ENCODE measurements at places on chromosomes 3 and 15.

DNA sequence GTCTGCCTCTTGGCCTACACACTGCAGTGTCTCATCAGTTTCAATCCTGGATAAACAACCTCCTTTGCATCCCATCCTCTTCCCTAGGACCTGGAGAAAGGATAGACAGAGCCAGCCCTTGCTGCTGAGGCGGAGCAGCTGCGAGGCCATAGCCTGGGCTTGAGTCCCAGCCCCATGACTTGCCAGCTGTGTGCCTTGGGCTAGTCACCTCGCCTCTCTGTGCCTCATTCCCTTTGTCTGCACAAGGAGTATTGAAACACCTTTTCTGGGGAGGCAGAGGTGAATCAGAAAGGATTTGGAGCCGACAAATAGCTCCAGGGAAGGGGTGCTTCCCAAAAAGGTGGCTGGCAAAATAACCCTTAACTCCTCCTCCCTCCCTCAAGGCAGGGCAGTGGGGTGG is 65.0 kb upstream of the SLC6A1 start:
- DNase-seq, result no peak

- DNase-seq, result peak; percentile 78
Observed at GRCh38 chr15:74291101-74292071, 55.3 kb downstream of the CCDC33 start.

GRCh38 chr3:16837602-16838001 is 47.2 kb upstream of the PLCL2 start:
- no peak for DNase-seq

- no peak for DNase-seq
Observed at GRCh38 chr3:42823351-42823750, 14.1 kb downstream of the ACKR2 start.

DNA sequence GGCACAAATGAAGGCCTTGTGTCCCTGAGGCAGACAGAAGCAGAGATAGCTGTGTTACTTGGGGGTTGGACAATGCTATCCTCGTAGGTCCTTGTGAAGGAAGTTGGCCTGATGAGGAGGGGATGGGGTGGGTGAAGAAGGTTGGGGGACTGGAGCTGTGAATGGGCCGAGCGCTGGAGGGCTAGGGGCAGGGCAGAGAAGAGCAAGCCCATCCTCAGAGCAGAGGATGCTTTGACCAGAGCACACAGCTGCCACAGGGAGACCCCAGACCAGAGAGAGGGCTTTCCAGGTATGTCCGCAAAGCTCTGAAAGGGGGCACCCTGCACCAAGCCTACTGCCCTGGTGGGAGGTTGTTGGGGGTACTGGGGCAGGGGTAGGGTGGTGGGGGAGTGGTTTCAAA is 5.7 kb upstream of the TBC1D2B start:
- no peak for DNase-seq

DNA sequence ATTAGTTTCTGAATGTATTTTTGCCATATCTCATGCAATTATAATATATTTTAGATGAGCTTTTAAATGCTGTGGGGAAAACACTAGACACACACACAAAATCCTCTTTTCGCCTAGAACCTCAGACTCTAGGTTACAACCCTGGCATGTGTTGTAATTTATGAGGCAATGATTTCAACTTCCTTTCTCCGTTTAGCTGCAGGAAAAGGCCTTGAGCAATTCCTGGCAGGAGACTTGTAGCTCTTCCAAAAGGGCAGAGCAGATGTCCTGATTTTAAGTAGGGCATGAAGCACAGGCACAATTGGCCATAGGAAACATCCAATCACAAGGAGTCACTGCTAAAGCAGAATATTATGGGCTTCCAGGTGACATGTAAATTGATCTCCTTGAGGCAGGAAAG is 82.0 kb downstream of the GPR156 start:
- DNase-seq, result peak; percentile 73

DNA sequence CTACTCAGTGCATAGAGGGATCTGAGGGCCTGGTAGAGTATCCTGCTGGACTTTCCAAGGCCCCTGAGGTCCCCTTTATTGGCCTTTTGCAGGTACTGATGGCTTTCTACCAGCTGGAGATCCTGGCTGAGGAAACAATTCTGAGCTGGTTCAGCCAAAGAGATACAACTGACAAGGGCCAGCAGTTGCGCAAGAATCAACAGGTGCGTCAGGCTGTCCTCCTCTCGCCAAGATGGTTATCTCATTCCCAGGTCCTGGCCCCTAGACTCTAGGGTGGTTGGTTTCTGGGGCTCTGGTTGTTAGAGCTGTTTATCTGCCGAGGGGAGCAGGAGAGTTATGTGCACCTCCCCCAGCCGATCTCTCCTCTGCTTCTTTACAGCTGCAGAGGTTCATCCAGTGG is 9.3 kb downstream of the EIF2B5 start:
- no peak for DNase-seq

GRCh38 chr3:178754852-178755510 is 218.7 kb downstream of the KCNMB2 start:
- no peak for DNase-seq

DNA sequence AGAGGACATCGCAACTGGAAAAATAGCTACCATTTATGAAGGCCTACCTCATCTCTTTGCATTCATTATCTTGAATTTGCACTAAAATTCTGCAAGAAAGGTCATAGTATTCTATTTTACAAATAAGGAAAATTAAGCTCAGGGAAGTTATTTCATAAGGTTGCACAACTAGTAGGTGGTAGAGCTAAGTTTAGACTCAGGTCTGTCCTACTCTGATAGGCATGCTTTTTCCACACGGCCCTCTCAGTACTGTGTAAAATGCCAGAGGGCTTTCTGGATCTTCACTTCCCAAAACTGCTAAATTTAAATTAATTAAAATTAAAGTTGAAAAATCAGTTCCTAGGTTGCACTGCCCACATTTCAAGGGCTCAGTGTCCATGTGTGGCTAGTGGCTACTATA is 18.3 kb downstream of the MAP2K1 start:
- DNase-seq, result no peak

GRCh38 chr15:78339559-78339958 is 594 bp upstream of the CRABP1 start:
- no peak for DNase-seq

DNA sequence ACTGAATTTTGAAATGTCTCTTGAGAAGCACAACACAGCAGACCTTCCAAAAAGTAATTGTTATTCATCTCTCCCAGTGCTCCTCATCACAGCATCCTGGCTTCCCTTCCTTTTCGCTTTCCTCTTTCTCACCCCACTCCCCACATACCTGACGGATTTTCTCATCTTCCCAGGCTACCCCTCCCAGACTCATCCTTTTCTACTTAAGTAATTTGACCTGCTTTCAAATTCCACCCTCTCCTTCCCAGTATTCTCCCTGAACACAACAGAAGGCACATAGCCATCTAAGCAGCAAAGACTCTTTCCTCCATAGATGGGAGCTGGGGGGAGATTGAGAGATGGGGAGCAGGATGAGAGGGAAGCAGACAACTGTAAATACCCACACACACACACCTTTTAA is 187.1 kb upstream of the STT3B start:
- DNase-seq, result no peak

- no peak for DNase-seq
Observed at GRCh38 chr15:91992945-91993344, 139.4 kb downstream of the SLCO3A1 start.

DNA sequence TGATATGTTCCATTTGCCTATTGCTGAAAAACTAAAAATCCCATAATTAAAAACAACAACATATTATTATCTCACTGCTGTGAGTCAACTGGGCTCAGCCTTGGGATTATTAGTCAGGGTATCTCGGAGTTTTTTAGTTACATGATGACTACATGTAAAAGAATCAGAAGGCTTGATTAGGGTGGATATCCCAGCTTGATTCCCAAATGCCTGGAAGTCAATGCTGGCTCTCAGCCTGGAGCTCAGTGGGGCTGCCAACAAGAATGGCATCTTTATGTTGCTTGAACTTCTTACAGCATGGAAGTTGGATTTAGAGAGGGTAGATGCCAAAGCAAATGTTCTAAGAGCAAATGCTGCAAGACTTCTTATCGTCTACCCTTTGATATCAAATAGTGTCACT is 278.5 kb downstream of the PLOD2 start:
- DNase-seq, result peak; percentile 64

- DNase-seq, result no peak
Observed at GRCh38 chr3:48267782-48268181, 26.9 kb downstream of the ZNF589 start.

- DNase-seq, result no peak
Observed at GRCh38 chr3:24390169-24391130, 104.2 kb downstream of the THRB start.

DNA sequence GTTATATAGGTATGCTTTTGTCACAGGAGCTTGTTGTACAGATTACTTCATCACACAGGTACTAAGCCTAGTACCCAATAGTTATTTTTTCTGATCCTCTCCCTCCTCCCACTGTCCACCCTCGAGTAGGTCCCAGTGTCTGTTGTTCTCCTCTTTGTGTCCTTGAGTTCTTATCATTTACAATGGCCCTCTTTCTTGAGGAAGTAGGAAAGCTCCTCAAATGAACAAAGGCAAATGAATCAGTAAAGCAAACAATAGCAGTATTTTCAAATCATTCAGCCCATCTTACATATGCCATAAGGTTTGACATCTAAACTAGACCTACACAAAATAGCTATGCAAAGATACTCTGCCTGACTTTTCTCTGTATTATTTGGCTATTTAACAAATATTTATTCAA is 211.5 kb downstream of the CDIN1 start:
- DNase-seq, result no peak

- DNase-seq, result peak; percentile 85
Observed at GRCh38 chr3:111846717-111847116, 12.3 kb upstream of the PHLDB2 start.

DNA sequence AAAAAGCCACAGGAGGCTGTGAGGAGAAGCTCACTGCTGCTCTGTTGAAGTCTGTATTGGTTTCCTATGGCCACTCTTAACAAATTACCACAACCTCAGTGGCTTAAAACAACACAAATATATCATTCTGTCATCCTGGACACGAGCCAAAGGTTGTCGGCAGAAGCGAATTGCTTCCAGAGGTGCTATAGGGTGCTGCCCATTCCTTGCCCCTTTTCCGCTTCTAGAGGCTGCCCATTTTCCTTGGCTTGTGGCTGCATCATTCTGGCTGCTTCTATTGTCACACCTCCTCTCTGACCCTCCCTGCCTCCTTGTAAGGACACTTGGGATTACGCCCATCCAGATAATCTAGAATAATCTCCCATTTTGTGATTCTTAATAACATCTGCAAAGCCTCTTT is 6.4 kb upstream of the SACM1L start:
- no peak for DNase-seq

- no peak for DNase-seq
Observed at GRCh38 chr3:82137050-82137449, 375.6 kb upstream of the GBE1 start.

GRCh38 chr3:2156244-2156847 is 57.7 kb downstream of the CNTN4 start:
- DNase-seq, result peak; percentile 16

- peak; percentile 12 for DNase-seq
Observed at GRCh38 chr3:2099028-2099671, 484 bp downstream of the CNTN4 start.

DNA sequence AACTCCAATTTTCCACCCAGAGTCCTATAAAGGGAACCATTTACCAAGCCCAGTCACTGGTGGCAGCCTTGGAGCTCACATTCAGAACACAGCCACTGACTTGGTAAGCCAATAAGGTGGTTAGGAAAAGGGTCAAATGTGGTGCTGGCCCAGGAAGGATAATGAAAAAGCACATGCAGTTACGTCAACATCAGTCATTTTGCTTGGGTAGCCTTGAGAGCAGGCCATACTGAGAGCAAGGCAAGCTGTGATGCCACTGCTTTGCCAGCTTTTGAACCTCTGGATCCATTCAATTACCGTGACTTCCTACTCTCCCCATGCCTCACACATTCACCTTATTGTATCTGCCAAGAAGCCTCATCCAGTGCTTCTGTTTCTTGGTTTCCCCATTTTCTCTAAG is 253.6 kb downstream of the OPA1 start:
- no peak for DNase-seq

GRCh38 chr3:8887435-8888300 is 75.6 kb downstream of the RAD18 start:
- peak; percentile 50 for DNase-seq

DNA sequence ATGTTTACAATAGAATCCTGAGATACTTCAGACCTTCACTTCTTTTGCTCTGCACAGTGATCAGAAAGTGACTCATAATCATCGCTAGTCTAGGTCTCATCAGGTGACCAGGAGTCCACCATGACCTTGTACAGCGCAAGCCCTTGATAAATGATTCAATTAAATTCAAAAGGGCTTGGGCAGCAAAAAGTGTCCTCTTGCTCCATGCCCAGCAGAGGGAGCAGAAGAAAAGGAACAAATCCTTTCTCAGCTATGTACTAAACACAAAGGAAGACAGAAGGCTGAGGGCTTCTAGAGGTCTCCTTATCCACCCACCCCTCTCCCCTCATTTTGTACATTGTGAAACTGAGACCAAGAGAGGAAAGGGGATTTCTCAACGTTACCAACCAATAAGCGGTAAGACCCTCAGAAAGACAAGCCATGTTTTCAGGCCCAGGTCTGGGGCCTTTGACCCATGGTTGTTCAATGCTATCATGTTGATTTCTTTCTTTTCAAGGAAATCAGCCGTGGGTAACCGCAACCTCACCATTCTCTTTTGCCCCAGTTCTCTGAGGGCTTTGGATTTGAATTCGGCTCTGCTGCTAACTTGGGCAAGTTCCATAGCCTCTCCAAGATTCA is 74.8 kb downstream of the AQP9 start:
- DNase-seq, result peak; percentile 60

GRCh38 chr15:57647791-57648130 is 56.1 kb downstream of the MYZAP start:
- no peak for DNase-seq

DNA sequence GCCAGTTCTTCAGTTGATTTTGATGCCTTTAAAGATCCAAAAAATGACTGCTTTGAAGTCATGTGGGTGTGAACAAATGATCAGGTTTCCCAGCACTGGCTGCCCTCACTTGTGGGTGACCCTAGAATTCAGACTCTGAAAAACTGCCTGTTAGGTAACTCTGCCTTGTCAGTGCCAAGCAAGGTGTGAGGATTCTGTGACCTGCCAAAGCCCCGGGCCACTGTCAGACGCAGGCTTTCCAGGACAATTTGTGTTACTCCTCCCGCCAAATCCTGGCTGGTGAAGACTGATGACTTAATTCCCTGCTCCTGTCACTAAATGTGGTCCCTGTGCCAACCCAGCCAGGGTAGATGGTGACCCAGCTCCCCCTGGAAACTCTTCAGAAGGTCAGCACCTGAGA is 99.2 kb upstream of the PSMD6 start:
- DNase-seq, result no peak

- peak; percentile 25 for DNase-seq
Observed at GRCh38 chr15:81087066-81087465, 47.0 kb upstream of the CFAP161 start.

GRCh38 chr3:165502707-165503106 is 306.5 kb upstream of the SLITRK3 start:
- no peak for DNase-seq

- peak; percentile 86 for DNase-seq
Observed at GRCh38 chr3:107216711-107217110, 160.5 kb upstream of the CCDC54 start.

- DNase-seq, result peak; percentile 0
Observed at GRCh38 chr3:5442106-5442785, 254.7 kb downstream of the EDEM1 start.
